Stimulated activated CD8-positive, alpha-beta memory T cell treated with anti-CD3 and anti-CD28 coated beads, Interleukin-7, amount 100 ng/mL, for 1 hour (primary cell): ENCODE measurements at places on chromosomes 3 and 15.

DNA sequence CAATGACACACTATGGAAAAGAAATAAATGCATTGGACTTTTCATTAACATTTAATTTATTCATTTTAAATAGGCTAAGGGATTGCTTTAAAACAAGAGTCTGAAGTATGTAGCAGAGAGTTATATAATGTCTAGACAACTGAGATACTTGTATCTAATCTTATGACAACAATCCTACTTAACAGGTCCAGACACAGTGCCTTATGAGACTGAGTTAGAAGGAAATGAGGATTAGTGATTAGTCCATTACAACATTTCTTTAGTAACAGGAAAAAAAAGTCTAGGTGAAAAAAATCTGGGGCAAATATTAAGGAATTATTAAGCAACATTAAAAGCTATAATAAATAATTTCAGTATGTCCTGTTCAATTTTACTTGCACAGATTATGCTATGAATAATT lies 140.6 kb downstream of the MEIS2 start:
- no peak for DNase-seq

DNA sequence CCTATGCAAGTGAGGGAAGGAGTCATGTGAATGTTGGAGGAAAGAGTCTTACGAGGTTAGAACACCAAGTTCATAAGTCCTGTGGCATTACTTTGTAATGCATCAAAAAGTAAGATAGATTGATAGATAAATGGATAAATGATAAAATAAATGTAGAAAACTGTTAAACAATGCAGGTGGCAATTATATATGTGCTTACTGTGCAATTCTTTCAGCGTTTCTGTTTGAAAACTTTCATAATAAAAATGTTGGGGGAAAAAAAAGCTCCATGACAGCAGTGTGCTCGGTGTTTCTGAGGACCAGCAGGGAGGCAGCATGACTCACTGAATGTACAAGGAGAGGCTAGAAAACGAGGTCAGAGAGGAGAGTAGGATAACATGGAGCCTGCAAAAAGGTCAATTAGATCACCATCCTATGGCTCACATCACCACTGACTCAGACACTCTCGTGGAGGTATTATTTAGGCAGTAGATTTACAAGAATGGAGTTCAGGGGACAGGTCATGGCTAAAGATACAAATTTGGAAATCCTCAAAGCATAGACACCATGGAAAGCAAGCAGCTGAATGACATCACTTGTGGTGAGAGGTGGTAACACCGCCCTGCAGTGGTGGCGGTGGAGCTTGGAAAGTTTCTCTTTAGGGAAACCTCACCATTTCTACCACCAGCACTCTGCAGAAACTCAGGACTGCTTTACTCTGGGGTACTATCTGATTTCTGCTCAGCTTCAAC lies 219.8 kb downstream of the CTNNB1 start:
- DNase-seq, result no peak

DNA sequence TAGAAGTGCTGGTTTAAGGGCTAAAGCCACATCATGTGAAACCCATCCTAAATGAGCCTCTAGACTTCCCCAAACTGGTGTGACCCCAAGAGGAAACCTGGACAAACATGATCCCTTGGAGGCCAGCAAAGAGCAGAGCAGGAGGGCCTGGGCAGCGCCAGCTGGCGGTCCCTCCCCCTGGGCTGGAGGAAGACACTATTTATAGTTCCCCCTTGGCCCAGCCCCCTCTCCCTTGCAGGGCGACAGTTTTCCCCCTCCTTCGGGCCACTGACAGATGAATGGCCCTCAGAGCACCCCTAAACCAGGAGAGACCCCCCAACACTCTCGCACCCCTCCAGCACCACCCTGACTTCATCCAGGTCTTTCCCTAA lies 2.9 kb downstream of the UCN2 start:
- no peak for DNase-seq

DNA sequence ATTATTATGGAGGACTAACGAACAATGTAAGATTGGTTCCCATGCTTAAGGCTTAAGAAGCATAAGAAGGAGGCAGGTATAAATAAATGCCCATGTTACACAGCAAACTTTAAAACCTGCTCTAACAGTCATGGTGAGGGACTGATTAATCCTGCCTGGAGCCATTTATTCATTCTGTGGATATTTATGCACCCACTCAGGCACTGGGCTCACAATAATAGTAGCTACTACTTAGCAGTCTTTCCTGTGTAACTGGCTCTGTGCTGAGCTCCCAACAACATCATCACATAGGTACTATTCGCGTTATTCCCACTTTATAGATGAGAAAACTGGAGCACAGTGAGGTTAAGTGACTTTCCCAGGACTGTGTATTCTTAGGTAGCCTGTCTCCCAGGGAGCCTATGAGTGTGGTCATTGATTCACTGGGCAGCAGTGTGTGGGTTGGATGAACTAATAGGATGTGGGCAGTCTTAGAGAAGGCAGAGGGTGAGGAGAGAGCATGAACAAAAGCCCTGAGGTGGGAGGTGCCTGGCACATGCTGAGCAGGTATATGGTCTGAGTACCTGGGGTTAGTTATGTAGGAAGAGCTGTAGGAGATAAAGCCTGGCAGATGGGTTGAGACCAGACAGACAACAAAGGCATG lies 44.1 kb upstream of the UMPS start:
- no peak for DNase-seq

DNA sequence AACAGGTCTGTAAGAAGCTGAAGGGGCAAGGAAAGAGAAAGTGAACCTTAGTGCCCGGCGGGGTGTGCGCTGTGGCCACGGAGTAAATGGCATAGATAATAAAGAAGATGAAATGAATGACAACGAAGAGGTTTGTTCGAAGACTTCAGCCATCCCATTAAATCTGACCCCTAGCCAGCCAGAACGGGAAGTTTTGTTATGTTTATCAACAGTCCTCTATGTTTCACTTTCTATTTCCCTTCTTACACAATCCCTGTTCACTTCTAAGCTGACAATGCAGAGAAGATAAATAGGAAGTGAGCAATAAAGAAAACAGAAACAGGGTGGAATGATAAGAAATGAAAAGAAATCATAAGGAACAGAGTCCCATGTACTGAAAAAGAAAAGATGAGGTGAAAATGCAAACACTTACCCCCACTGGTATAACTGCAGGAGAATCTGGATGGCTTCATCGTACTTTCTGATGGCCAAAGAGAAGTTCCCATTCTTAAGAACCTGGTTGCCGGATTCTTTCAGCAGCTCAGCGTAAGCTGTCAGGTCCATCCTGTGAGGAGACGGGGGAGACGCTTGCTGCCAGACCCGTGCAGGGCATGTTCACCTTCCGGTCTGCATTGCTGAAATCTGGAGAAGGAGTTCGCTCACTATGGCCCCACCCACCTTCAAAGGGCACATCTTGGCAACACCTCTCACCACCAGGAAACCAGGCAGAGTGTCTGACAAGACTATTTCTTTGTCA lies 36.8 kb downstream of the TRANK1 start:
- peak; percentile 34 for DNase-seq

GRCh38 chr3:128486681-128487537 lies 6.1 kb downstream of the GATA2 start:
- DNase-seq, result no peak

- DNase-seq, result peak; percentile 75
These were observed 32.8 kb downstream of the DNASE1L3 start for GRCh38 chr3:58177747-58178527.
